ENCODE measurements at places on chromosomes 12 and 14. TPM values are rescaled to one million over a fixed set of nuclear protein-coding genes. Genes with fewer than 3 reads are reported as not detected.

The PITPNM2 gene
- total RNA-seq = 4.0 TPM

DNA sequence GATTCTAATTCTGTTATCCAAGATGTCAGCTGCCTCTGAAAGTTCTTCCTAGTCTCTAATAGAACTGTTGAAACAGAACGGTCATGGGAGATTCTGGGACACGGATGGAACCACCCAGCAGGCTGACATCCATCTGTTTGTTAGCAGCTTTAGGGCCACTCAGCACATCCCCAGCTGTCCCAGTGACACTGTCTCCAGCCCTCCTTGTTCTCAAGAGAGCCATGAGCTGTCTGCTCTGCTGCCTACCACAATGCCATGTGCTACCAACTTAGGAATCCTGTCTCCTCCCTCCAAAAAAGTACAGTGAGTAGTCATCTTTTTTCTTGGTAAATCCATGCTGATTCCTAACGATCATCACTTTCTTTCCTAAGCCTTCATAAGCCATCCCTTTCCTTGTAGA is 130.5 kb downstream of the ZFP36L1 start:
- no peak for DNase-seq

DNA sequence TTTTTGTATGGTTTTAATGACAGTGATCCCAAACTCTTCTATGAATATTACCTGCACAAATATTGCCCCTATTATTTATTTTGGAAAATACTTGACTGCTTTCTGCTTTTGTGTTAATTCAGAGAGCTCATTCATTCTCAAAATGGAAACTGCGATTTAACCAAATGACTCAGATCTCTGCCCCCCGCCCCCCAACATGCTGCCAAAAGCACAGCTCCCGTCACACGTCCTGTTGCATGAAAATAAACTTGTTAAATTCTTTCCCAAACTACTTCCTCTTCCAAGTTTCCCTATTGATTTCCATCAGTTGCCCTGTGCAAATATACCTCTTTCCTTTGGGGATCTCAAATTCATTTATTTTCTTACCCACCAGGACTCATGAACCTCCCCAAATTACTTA is 18.0 kb upstream of the NRDE2 start:
- no peak for DNase-seq

The GLS2 gene
- total RNA-seq = 0.13 TPM

DNA sequence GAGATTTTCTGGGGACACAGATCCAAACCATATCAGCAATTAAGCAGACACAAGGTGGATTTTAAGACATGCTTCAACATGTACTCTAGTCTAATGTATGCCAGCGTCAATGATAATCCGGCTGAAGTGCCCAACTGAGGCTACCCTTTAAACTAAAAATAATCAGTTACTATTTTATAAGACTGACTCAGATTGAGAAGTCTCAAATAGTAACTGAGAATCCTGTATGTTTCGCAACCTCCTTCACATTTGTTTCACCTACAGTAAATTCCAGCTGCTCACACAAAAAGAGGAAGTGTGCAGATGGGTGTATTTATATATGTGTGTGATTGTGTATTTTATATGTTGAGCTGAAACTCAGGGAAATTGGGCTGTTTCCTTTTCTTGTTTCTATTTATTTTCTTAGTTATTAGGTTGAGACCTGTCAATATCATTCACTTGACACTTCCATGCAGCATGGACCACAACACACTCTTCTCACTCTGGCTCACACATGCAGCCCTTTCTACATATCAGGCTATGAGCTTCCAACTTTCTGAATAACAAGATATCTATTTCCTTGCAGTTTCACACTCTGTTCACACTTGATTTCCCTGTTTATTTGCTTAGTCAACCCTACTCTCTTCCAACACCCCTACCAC is 1224.9 kb upstream of the TMEM132C start:
- DNase-seq = no peak

Data from dermis microvascular lymphatic vessel endothelial cell (primary cell).